Upper lobe of left lung (tissue), 6 donors: ENCODE measurements at places on chromosomes 1 and 21. TPM values are rescaled to one million over a fixed set of nuclear protein-coding genes. Genes with fewer than 3 reads are reported as not detected.

The GPR25 gene
- total RNA-seq = 0.49 TPM

- DNase-seq = no peak
These were observed 37.4 kb downstream of the LAMC2 start for GRCh38 chr1:183223467-183223866.

- no peak for DNase-seq
These were observed 89.4 kb downstream of the SDCCAG8 start for GRCh38 chr1:243345205-243345604.

- no peak for DNase-seq
These were observed 1.4 kb downstream of the GPR161 start for GRCh38 chr1:168135116-168135920.

DNA sequence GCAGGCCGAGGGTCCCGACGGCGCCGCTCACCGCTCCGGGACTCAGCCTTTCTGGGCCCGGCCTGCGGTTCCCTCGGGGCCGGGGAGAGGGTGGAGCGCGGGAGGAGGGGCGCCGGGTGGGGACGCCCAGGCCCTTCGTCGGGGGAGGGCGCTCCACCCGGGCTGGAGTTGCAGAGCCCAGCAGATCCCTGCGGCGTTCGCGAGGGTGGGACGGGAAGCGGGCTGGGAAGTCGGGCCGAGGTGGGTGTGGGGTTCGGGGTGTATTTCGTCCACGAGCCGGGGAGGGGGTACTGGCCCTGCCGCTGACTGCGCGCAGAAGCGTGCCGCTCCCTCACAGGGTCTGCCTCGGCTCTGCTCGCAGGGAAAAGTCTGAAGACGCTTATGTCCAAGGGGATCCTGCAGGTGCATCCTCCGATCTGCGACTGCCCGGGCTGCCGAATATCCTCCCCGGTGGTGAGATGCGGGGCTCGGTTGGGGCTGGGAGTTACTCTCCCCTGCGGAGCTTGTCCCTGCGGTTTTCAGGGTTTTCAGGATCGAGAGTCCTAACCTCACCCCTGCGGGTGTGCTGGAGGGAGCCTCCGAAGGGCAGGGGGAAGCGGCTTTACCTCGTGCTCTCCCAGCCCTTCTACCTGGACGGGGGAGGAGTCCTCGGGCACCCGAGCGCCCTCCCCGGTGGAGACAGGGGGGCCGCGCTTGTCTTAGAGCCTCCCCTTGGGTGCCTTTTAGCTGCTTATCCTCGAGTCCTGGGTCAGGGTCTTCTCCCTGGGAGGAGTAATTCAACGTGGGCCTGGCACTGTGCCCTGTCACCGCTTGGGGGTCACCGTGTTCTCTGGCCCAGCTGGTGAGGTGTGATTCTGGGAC is 2.1 kb downstream of the SAMD11 start:
- peak; percentile 88 for DNase-seq

DNA sequence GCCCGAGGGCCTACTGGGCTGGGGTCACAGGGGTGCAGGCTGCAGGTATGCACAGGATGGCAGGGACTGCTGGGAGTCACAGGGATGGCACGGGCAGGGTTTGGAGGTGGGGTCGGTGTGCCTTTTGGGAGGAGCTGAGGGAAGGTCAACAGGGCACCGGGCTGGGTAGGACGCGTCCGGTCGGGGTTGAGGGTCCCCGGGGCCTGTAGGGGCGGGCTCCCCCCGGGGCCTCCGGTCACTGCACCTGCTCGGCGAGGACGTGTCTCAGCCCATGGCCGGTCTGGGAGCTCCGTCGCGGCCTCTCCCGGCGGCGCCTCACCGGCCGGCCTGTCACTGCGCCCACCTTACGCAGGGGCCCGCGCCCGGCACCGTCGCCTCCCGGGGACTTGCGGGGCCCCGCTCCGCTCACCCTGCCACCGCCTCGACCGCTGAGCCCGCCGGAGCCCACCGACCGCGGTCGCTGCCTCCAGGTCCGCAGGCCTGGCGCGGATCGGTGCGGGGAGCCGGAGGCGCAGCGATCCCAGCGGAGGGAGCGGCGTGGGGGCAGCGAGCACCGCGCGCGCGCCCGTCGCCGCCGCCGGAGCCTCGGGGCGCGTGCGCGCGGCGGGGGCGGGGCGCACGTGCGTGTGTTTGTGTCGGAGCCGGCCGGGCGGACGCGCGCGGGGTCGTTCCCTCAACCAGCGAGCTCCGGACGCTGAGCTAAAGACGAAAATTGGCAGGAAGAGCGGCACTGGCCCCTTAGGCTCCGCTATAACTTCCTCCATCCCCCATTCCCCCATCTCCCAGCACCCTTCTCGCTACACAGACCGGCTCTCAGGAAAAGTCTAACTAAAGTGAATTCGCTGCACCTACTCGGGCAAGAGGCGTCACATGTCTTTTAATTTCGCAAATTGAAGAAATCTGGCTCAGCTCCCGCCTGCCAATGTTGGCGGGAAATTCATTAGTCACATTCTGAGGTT is at the start of gene AMIGO1:
AMIGO1 (minus strand) TSS at position 552 of the 959 bp plus-strand sequence. CDS start 815 bp downstream, outside the sequence.
- peak; percentile 53 for DNase-seq

The MYOG gene
- total RNA-seq = not detected

- no peak for DNase-seq
These were observed 146.4 kb upstream of the ATP1B1 start for GRCh38 chr1:168960114-168960513.

The EPHB2 gene
- 2.7 TPM for total RNA-seq

- no peak for DNase-seq
These were observed 47.4 kb upstream of the EXO1 start for GRCh38 chr1:241800640-241801039.

GRCh38 chr21:44713130-44713529 is 1.8 kb upstream of the TSPEAR start:
- DNase-seq = no peak
